ENCODE measurements at places on chromosomes 7 and 10.

- DNase-seq, result no peak
Measured at GRCh38 chr10:48330269-48330668, 23.8 kb downstream of the MAPK8 start.

- no peak for DNase-seq
Measured at GRCh38 chr10:83083831-83084230, 1055.5 kb upstream of the GHITM start.

- DNase-seq, result no peak
Measured at GRCh38 chr7:24908727-24909126, 71.3 kb downstream of the OSBPL3 start.

DNA sequence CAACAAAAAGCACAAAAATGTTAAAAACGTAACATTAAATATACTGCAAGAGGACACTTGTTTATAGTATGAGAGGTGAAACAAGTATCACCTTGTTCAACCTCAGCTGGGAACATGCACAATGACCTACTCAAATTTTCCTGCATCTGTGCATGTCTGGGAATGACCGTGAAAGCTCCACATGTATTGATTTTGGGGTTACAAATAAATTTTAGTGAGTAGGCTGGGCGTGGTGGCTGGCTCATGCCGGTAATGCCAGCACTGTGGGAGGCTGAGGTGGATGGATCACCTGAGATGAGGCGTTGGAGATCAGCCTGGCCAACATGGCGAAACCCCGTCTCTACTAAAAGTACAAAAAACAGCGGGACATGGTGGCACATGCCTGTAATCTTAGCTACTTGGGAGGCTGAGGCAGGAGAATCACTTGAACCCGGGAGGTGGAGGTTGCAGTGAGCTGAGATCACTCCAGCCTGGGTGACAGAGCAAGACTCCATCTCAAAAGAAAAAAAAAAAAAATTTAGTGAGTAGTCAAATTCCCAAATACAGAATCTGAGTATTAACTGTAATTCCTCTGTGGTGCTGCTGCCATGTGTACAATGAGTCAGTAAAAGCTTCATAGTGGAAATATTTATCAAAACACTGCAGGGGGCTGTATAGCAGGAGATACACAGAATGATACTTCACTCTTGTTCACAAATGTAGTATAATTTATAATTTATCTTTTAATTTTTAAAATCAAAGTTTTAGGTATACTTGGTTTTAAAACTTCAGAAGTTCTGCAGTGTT is 41.1 kb downstream of the SUGCT start:
- no peak for DNase-seq

- no peak for DNase-seq
Measured at GRCh38 chr7:23415198-23415597, 55.1 kb downstream of the IGF2BP3 start.

- no peak for DNase-seq
Measured at GRCh38 chr7:72152161-72153131, 259.7 kb downstream of the CALN1 start.

GRCh38 chr7:29878081-29878688 is 71.9 kb downstream of the WIPF3 start:
- no peak for DNase-seq

DNA sequence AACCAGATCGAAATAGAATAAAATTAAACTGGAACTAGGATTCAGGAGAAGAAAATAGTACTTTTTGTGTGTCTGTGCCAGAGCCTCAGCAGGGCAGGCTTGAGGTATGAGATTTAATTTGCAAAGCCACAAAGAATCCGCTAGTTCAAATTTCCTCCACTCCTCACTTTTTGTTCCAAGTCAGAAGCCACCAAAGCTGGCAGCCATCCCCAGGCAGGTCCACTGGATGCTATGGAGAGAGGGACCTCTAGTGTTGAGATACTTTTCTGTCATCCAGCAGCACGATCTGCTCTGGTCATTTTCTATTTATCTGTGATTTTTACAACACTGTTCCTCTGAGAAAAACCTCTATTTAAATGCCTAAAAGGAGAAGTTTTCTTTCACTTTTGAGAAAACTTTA is 147.9 kb upstream of the FRMD4A start:
- DNase-seq, result no peak

- DNase-seq, result no peak
Measured at GRCh38 chr7:28112012-28112411, 68.6 kb downstream of the JAZF1 start.

DNA sequence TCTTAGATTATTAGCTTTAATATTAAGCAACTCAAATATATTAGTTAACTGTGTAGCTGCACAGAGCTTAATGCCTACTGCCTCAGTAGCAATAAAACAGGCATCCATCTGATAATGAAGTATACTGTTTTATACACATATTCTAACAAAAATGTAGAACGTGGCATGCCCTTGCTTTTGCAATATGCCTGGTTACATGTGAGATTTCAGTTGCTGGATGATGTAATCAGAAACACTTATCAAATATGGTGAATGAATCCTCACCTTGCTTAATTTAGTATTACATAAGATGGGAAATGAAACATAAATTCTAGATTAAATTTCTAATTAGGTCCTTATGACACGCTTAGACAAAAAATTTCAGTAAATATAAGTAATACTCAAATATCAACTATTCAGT is 8.0 kb downstream of the DNAJC1 start:
- no peak for DNase-seq

GRCh38 chr10:51364674-51365073 is 290.4 kb downstream of the PRKG1 start:
- no peak for DNase-seq

GRCh38 chr10:72250666-72251065 is 23.1 kb upstream of the DDIT4 start:
- no peak for DNase-seq

DNA sequence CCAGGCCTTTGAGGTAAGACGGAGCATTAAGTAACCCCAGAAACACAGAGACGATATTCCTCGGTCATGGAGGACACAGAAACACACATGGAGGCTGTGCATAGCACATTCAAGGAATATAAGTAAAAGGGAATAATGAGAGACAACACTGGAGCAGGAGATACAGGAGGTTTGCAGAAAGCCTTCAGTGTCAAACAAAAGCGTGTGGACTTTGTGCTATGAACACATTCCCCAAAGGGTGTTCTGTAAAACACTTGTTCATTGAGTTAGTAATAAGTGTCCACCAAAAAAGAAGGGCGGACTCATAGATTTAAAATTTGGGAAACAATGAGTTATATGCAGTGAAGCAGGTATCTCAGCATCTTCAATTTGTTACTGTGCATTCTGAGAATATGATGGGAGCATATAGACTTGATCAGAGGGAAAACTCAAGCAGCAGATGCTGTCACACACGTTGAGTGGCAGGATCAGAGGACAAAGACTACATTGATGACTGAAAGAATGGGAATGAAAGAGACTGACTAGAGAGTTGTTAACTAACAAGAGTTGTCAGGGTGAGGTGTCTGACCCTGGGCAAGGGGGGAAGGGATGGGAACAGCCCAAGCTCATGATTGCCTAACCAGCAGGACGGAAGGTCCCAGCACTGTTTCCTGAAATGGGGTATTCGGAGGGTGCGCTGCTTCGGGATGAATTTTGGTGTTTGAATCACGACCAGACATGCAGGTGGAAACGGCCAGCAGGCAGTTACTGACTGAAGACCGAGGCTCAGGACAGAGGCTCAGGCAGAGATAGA is 85.2 kb upstream of the VIPR2 start:
- DNase-seq, result no peak

- DNase-seq, result no peak
Measured at GRCh38 chr10:77090381-77091356, 546.9 kb downstream of the KCNMA1 start.

- no peak for DNase-seq
Measured at GRCh38 chr10:4851846-4852245, 25.8 kb downstream of the AKR1E2 start.

- DNase-seq, result no peak
Measured at GRCh38 chr10:71354776-71355175, 35.7 kb downstream of the SLC29A3 start.

Data from stimulated activated CD4-positive, alpha-beta T cell treated with anti-CD3 and anti-CD28 coated beads, Interleukin-1b, Interleukin-23, amount 100 ng/mL, for 4 hours (primary cell).